ENCODE measurements at places on chromosomes 11 and 22.

GRCh38 chr22:19700790-19701419 is 13.4 kb upstream of the SEPTIN5 start:
- no peak for DNase-seq

GRCh38 chr11:117600234-117600783 is 196.7 kb downstream of the DSCAML1 start:
- no peak for DNase-seq

DNA sequence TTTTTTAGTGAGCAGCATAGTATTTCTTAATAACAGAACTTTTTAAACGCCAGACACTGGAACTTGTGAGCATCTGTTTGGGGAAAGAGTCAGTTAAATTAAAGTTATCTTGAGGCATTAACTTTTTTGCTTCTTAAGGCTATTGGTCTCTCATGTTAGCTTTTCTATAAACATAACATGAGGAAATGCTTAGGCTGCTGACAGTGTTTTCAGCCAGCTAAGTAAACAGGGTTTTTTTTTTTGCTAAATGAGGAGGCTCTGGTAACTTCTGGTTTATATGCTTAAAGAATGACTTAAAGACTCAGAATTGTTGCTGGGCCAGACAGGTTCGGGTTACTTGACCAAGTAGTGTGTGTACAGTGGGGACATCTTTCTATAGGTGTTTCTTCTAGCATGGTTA is 95.8 kb upstream of the ALKBH3 start:
- no peak for DNase-seq

GRCh38 chr22:27809226-27809603 is 7.7 kb upstream of the MN1 start:
- no peak for DNase-seq

DNA sequence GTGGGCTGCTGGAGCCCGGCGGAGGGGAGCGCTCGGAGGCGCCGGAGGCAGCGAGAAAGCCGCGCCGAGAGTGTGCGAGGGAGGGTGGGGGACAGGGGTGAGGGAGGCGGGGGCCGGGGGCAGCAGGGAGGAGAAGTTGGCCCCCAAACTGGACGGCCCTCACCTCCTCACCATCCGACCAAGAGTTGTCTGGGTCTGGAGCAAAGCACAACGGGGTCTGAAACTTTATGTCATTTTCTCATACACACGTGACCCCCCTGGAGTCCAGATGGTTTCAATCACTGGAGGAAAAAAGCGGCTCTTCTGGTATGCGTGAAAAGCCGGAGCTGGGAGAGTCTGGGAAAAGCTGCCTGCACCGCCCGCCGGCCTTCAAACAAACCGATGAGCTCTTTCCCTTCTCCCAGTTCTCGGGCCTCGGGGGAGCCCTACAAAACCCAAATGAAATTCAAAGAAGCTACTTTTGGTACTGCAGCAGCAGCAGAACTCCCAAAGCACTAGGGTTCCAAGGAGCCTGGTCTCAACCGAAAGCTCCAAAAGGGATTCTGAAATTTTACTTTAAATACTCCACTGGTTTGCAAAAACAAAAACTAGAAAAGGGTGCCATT is 39.7 kb upstream of the AKIP1 start:
- no peak for DNase-seq

- DNase-seq, result no peak
Measured at GRCh38 chr11:72138821-72139390, 3.4 kb downstream of the FOLR3 start.

DNA sequence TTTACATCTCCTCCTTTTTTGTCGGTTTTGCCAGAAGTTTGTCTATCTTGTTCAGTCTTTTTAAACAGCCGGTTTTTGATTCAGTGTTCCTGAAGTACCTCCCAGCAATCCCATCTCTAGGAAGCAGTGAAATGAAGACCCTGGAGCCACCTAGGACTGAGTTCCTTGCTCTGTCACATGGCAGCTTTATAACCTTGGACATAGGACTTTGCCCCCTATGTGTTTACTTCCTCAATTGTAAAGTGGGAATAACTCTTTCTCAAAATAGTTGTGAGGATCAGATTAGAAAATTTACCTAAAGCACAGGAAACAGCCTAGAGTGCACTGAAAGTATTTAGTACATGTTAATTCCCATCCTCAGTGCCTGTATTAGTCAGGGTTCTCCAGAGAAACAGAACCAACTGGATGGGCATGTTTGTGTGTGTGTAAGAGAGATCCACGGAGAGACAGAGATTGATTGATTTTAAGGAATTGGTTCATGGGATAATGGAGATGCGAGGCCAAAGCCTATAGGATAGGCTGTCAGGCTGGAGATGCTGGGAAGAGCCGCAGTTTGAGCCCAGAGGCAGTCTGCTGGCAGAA is 20.0 kb downstream of the FAM83F start:
- DNase-seq, result no peak

GRCh38 chr11:12478743-12479142 is 101.4 kb downstream of the PARVA start:
- no peak for DNase-seq

GRCh38 chr11:107494055-107494454 is 36.4 kb upstream of the CWF19L2 start:
- no peak for DNase-seq

GRCh38 chr11:17917556-17917955 is 95.3 kb downstream of the SERGEF start:
- DNase-seq, result no peak

DNA sequence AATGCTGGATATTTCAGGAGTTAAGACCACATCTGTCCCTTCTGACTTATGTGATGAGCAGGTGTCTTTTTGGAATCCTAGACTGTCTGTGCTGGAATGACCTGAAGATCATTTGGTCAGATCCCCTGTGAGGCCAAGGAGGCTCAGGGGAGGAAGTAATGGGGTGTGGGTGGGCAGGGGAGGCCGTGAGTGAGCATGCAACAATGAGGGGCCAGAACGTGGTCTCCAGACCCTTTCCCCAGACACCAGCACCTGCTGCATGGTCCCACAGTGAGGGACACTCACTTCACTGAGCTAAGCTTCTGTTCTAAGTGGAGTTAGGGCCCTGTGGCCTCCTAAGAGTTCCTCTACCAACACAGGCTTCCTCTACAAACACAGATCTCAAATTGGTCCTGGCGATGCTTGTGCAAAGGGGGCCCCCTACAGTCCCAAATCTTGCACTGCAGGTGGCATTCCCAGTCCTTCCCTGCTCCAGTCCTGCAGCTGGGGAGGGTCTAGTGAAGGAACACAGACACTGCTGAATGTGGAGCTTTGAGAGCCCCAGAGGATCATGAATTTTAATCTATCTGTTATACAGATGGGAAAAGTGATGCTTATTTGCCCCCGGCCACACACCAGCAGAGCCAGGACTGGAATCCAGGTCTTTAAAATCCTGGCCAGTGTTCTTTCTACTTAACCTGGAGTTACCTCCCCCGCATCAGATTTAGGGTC is 7.4 kb downstream of the USP2 start:
- DNase-seq, result no peak

DNA sequence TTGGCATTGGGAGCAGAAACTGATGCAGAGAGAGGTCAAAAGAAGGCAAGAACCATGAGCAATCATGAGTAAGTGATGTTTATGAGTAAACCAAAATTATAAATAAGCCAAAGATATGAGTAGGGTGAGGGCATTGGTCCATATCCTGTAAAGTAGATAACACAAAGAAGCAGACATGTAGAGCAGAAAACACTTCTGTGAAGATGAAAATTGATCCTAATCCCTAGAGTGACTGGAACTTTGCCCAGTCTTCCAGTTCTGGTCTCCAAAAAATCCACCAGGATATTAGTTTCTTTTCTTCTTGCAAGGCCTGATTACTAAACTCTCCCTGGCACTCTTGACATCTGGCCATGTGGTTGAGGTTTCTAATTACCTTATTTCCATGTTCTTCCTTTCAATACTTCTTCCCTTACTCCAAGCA is 13.7 kb upstream of the DRD2 start:
- DNase-seq, result no peak
